ENCODE measurements at places on chromosomes 4 and X.

- no peaks in the 10 kb centered on the region for H3K4me1 ChIP-seq
- no peaks in the 10 kb centered on the region for H3K36me3 ChIP-seq
- no peak overlapping the region for H3K4me3 ChIP-seq
- H3K27me3 ChIP-seq, result no peaks in the 10 kb centered on the region
- no peak overlapping the region for H3K27ac ChIP-seq
Measured at GRCh38 chr4:62119195-62119594, 919.1 kb downstream of the ADGRL3 start.

DNA sequence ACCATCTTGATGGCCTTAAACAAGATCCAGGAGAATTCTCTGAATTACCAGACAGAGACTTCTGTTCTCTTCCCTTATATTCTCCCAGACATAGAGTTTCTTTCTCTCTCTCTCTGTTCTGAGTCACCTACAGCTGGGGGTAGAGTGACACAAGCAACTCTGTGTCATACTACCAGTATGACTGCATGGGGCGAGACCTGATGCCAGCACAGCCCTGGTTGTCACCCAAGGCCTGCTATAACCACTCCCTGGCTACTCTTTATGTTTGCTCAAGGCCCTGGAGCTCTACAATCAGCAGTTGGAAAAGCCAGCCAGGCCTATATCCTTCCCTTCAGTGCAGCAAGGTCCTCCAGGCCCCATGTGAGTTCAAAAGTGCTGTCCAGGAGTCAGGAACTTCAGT is 114.2 kb upstream of the TENT5D start:
- H3K36me3 ChIP-seq, result no peaks in the 10 kb centered on the region
- no peaks in the 10 kb centered on the region for H3K4me1 ChIP-seq
- H3K27me3 ChIP-seq, result no peaks in the 10 kb centered on the region

- H3K36me3 ChIP-seq, result no peaks in the 10 kb centered on the region
- H3K27ac ChIP-seq, result no peak overlapping the region
- peaks cover 4% of the 10 kb centered on the region for H3K27me3 ChIP-seq
- H3K4me3 ChIP-seq, result no peak overlapping the region
Measured at GRCh38 chrX:38638952-38639529, 77.7 kb downstream of the TSPAN7 start.

DNA sequence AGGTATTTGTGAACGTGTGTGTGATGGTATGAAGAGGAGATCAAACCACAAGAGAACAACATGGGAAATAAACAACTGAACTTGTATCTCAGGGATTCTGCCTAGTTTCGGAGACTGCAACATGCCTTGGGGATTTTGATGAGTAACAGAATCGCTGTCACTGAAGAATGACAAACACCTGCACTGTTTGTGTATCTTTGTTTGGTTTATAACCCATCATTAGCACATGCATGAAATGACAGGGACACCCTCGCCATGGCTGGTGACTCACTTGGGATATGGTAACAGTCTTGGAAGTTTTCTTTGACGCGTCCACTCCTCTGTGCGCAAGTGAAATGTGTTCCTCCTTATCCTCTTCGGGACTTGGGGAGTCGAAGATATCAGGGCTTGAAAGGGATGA is 30.3 kb upstream of the MAP3K15 start:
- no peak overlapping the region for H3K4me3 ChIP-seq
- DNase-seq, result no peak
- H3K36me3 ChIP-seq, result peaks cover 32% of the 10 kb centered on the region
- H3K27ac ChIP-seq, result no peak overlapping the region

Measured in memory B cell (primary cell).